ENCODE measurements at places on chromosomes 6 and 20.

DNA sequence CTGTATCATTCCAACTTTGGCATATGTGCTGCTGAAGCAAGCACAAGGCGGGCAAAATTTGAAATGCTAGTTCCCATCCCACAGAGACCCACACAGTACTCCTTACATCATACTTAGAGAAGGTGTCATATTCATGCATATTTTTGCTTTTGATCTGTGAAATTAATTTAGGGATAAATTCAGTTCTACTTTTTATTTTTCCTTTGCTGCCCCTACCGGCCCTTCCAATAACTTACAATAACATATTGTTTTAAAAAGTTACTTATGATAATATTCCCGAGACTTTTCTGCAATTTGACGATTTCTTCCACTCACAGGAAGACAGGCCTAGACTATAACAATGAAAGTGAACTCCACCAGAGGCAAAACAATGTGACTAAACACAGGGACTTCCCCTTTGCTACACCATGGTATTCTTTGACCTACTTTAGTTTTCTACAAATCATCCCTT, 35.0 kb downstream of the SESN1 start:
- peak; percentile 67 for DNase-seq

DNA sequence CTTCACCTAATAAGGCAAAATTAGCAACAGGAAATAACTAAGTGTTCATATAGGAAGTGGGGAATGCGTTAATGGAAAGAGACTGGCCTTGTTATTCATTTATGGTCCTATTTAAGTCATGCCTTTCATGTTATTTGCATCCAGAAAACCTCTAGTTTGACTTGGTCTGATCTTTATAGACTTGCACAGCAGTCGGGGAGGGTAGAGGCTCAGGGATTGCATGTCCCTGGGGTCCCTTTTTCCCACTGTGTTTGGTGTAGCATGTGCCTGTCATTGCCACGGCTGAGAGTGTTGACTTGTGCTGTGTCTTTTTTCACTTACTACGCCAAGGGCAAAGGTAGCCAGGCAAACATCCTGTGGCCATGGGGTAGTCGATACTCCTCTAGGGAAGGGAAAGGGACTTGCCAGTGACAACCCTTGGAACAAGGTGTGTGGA, 105.4 kb upstream of the RIN2 start:
- DNase-seq: no peak

GRCh38 chr20:54643761-54644160, 168.4 kb downstream of the DOK5 start:
- DNase-seq: no peak

DNA sequence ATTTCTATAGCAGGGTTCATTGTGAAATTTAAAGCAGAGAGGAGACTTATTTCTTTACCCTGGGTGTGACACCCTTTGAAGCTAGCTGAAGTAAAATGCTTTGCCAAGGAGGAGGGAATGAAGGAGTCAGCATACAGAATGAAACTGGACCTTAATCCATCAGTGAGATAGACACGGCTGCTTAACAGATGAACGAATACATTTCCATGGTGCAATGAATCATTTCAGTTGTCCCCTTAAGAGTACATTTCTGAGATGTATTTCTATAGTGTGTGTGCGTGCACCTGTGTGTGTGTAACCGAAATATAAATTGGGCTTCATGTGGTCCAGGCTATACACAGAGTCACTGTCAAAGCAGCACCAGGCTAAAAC, 73.8 kb upstream of the CD93 start:
- DNase-seq: no peak

DNA sequence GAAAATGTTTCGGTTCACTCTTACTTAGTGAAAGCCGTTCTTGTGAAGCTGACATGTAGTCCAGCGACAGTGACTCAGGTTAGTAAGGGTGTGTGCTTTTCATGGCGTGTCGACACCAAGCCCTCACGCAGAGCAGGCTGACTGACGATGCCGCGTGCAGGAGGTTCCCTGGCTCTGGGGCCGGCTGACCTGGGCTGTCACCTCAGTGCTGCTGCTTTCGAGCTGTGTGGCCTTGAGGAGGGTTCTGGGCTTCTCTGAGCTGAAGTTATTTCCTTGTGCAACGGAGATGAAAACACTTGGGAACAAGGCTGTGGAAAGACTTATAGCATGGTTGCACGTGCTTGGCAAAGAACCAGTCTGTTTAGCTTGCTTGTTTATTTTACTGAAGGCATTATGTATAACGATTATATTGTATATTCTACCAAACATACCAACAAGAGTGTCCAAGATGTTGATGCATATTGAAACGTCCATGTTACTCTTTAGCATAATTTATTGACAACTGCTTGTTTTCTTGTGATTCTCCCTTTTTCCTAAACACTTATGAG, 59.2 kb downstream of the PHACTR3 start:
- DNase-seq: no peak

GRCh38 chr20:4226330-4227084, 211.1 kb upstream of the RNF24 start:
- no peak for DNase-seq

DNA sequence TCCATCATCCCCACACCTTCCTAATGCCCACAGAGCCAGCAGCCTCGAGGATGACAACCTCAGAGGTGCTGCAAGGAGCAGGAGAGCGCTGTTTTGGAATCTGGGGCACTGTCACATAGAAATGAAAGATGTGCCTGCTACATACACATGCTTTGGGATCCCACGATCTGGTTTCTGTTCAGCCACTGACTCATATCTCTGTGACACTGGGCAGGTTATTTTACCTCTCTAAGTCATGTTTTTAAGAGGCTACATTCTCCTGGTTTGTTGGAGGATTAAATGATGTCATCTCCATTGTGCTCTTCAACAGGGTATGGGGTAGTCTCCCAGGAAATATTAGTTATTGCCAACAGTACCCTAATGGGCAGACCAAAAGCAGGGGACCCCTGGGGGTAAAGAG, 32.6 kb upstream of the TAB2 start:
- DNase-seq: no peak

DNA sequence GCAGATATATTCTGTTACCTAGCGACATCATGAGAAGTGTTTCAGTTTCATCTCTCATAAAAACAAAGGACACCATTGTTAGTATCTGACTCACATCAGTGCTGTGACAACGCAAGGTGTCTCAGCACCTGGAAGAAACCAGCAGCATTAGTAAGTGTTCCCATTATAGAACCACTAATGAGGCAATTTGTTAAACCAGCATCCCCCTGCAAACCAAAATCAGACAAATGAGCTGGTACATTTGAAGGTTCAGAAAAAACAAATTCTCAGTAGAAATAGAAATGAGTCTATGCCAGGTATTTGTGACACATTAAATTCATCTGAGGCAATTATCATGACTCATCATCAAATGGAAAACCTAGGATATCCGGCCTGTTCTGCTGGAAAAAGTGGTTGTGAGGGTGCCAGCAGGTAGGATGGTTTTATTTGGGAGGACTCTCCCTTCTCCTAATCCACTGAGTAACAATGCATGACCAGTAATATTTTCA, 151.7 kb downstream of the TMEM200A start:
- DNase-seq: no peak

DNA sequence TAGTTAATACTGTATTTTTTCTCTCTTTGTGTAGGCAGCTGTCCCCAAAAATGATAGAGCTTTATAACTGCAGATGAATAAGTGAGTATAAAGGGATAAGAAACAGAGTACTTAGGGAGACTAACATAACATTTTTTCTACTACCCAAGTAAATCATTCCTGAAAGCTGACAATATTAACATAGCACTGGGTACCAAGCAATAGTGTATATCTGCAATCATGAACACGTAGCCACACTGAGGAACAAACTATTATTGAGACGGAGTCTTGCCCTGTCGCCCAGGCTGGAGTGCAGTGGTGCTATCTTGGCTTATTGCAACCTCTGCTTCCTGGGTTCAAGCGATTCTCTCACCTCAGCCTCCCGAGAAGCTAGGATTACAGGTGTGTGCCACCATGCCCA, 105.9 kb downstream of the SESN1 start:
- DNase-seq: no peak

GRCh38 chr6:132964101-132964867, 149.9 kb downstream of the RPS12 start:
- no peak for DNase-seq

DNA sequence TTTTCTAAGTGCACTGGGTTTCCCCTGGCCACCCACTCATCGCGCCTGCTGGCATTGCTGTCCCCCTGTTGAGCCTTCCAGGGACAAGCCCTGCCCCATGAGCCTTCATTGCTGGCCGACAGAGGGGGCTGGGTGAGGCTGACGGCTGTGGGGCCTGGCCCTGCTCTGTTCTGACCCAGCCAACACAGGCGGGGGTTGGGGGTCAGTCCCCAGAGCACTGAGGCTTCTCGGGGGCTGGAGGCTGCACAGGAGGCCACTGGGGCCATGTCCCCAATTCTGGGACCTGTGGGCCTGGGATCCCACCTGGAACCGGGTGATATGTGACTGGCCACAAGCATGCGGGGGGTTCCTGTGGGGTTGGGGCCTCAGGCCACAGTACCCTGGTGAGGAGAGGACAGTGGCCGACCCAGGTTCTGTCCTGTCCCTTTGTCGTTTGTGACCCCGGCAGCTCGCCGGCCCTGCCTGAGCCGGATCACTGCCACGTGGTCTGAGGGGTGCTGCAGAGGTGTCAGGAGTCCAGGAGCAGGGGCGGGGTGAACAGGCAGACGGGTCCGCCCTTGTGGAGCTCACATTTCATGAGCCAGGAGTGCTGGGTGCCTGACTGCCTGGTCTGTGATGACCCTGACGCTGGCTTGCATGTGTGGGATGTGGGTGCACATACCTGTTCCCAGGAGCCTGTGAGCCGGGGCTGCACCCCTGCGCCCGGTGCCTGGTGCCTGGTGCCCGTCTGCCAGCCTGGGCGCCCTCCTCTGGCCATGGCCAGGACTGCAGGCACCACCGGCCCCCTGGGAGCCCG, 2.1 kb upstream of the COL20A1 start:
- DNase-seq: peak; percentile 49

DNA sequence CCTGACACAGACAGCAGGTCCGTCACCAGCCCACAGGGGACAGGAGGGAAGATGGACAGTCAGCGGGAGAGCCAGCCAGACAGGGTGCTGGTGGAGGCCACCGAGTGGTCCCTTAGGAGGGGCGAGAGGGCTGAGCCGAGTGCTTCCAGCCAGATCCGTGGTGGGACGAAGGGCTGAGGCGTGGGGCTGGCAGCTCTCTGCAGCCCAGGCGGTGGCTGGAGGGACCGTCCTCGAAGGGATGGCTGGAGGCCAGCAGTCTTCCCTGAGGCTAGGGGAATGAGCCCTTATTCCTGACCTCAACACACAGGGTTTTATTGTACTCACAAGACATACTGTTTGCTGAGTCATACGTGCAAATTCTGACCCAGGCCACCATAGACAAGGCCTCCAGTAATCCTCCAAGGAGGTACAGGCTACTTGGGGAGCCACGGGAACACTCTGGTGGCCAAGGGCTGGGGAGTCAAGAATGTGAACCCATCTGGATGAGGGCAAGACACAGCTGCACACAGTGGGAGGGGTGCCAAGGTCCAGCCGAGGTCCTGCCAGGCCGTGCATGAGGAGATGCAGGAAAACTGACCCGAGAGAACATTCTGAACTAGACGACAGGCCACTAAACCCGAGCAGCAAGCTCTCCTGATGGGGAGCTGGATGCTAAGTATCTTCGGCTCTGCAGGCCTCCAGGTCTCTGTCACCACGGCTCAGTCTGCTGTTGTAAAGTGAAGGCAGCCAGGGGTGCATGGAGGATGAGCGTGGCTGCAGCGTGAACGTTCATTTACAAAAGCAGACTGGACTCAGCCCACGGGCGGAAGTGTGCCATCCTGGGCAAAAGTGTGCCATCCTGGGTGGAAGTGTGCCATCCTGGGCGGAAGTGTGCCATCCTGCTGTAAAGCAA, 242.5 kb downstream of the TTLL2 start:
- no peak for DNase-seq

DNA sequence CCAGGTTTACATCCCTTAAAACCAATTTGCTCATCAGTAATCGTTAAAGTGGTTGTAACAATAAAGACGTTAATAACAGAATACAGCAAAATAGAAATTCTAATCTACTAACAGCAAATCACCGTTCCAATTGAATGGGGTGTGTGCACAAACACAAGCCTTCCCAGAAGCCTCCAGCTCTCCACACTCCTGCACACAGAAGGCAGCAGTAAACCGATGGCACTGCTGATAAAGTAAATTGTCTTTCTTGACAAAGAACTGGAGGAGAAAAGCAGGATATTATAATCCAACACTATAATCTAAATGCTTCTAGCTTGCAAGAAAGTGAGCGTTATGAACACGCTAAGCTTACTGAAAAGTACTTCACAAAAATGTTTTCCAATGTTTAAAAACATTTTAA, 7.0 kb downstream of the ZNF217 start:
- DNase-seq: no peak

GRCh38 chr6:15447546-15448267, 201.8 kb downstream of the JARID2 start:
- DNase-seq: no peak

DNA sequence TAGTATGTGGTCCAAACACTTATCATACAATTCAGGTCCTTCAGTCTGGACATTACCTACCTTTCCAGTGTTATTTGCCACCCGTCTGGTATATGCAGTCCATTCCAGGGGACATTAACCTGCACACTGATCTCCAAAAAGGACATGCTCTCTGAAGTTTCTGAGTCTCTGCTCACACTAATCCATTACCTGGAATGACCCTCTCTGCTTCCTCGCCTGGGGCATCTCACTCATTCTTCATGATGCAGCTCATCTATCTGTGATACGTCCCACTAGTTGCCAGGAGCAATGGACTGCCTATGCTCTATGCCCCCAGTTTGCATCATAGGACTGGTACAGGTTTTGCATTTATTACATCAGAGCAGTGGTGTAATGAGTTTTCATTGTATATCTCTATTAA, 5.9 kb upstream of the TUBB2B start:
- DNase-seq: no peak

GRCh38 chr20:45293041-45294002, 13.3 kb upstream of the RBPJL start:
- peak; percentile 91 for DNase-seq

GRCh38 chr20:3672547-3673171, 9.2 kb downstream of the ADAM33 start:
- DNase-seq: no peak

- no peak for DNase-seq
Measured at GRCh38 chr20:39025883-39026282, 63.7 kb downstream of the DHX35 start.

DNA sequence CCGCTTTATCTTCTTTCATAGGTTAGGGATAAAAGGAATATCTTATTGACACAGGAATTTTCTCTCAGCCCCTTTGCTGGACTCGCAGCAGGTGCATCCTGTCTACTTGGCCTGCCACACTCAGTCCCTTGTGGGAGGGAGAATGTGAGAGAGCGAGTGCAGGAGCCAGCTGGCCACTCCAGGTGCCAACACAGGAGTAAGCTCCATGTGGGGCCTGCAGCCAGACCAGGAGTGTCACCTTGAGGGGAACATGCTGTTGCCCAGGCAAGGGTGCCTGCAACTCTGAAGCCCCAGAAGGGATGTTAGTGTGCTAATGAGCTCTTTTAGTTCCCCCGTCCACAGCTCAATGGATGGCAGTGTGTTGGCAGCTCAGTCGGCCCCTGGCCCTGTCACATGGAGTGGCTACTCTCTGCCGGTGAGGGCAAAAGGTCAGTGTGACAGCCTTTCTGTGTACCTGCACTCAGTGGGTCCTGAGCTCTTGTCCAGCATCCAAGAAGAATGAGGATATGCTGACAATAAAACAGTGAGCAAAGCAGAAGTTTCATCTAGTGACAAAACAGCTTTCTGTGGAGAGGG, 57.1 kb downstream of the CRYBG1 start:
- no peak for DNase-seq
